ENCODE measurements at places on chromosomes 12 and 14.

- no peak for DNase-seq
Observed at GRCh38 chr12:98465950-98466602, 49.3 kb upstream of the TMPO start.

GRCh38 chr12:66934302-66935062, 255.6 kb upstream of the GRIP1 start:
- no peak for DNase-seq

DNA sequence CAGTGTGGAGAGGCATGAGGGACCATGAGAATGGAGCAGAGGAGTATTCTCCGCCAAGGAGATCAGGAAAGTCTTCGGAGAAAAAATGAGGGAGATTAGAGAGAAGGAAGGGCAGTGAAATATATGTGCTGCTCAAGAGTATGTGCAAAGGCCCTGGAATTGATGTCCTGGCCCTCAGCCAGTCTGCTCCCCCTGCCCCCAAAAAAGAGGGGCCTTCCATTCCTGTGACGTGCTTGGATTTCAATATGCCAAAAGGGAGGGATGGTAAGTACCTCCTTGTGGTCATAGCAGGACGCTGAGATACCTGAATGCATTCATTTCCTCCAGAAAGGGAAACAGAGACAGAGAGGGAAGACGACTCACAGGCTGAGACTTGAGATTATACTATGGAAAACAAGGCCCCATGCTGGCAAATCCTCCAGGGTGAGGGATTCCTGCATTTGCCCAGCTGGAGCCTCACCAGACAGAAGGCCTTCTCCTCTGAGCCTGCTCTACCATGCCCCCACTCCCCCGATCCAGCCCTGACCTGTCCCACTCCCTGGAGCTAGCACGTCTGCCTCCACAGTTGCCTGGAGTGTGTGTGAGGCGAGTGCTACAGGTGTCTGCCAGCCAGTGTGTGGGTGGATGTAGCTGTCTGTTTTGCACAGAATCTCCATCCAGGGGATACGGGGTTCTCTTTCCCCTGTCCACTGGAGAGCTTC, 3.9 kb upstream of the RARG start:
- no peak for DNase-seq

DNA sequence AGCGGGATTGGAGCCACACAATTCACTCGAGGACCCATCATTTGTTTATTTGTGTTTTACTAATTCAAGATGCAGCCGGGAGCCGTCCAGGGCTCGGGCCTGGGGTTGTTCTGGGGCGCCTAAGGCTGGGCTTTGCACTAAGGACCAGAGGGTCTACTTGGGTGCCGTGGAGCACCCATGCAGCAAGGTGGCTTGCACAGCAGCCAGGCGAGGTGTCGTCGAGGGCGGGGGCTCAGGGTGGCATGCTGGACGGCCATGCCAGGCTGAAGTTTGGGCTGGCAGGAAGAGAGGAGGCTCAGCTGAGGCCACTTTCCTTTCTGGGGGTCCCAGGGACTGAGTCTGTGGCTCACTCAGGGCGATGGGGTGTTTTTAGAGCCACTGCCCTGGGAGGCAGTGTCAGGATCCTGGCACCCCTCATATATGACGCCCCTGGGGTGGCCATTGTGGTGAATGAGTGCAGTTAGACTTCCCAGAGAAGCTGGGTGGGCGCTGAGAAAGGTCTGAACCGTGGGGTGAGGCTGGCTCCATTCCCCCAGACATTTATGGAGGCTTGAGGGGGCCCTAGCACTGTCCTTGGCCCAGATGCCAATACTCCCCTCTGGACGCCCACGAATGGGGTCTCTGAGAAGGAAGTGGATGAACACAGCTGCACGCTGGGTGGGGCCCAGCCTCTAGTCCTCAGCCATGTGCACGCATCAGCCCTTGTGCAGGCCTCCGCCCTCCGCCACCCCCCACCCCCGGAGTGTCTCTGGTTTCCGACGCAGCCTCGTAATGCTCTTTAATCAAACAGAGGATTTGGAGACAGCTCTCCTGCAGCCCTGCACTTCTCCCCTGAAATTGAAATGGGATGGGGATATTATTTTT, 11.3 kb downstream of the MEG3 start:
- DNase-seq = no peak

DNA sequence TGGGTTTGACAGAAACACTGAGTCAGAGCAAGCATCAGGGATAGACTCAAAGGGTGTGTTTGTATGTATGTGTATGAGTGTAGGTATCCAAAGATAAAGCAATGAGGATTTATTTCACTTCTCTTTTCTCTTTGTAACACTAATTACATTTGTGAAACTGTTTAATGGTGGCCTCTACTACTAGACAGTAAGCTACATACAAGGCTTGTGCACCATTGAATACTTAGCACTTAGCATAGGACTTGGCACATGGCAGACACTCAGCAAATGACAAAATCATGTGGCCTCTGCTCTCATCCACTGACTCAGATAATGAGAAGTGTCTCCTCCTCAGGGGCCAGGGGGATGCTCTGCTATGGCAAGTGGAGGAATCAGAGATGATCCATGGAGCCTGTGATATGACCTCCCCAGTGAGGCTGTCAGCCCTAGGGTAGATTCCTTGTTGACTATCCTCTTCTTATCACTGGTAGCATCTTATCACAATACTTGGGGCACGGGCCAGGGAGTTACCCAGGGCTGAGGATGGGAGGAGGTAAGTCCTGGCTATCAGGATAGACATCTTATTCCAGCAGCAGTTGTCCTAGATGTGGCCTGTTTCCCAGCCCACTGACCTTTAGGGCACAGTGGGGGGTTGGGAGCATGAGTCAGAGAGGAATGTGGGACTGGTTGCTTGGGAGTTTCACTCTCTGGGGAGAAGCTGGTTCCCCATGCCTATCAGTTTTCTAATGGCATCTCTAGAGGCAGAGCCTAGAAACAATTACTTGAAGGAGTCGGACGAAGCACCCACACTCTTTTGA, 71.2 kb upstream of the HOXC13 start:
- no peak for DNase-seq

DNA sequence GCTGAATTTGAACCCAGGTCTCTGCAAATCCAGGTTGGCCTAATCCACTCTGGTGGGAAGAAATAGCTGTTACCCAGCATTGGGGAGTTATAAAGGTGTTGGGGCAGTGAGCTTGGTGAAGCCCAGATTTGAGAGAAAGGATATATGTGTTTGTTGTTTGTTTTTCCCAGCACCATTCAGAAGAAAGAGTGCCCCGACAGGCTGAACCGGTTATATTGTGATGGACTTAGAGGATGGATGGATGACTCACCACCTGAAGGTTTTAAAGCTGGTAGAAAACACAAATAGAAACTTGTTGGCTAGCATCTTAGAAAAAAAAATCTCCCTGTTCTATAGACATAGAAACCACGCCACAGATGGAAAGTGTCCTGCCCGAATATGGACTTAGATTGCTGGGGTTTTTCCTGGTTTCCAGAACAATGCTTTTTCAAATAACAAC, 404.6 kb downstream of the MED13L start:
- no peak for DNase-seq

DNA sequence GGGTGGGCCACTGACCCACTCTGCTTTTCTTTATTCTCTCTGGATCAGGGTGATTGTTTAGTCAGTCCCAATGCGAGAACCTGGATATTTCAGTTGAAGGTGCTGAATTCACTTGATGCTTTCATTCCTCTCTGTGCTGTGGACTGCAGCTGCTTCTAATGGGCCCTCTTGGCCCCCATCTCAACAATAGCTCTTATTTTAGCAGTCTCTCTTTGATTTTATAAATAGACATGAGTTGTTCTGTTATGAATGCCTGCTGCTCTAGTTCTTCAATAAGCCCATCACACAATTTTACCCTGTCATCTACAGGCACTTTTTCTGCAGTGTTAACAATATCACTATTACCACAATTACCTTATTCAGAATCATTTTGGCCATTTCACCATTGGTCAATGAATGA, 54.1 kb upstream of the YARS2 start:
- no peak for DNase-seq

GRCh38 chr14:71411285-71411595, 504.0 kb downstream of the PCNX1 start:
- DNase-seq = no peak

All from T-helper 9 cell (primary cell).